ENCODE measurements at places on chromosomes 12 and 14. TPM values are rescaled to one million over a fixed set of nuclear protein-coding genes. Genes with fewer than 3 reads are reported as not detected.

The SPX gene
- total RNA-seq = 0.10 TPM

The ATF1 gene
- total RNA-seq = 16.7 TPM

The TAS2R14 gene
- total RNA-seq = 2.3 TPM

The PLCZ1 gene
- total RNA-seq = not detected

The GPR137C gene
- total RNA-seq = 0.48 TPM

The EFS gene
- total RNA-seq = not detected

The LRRK2 gene
- total RNA-seq = 0.33 TPM
